ENCODE measurements at places on chromosomes 1 and 21.

DNA sequence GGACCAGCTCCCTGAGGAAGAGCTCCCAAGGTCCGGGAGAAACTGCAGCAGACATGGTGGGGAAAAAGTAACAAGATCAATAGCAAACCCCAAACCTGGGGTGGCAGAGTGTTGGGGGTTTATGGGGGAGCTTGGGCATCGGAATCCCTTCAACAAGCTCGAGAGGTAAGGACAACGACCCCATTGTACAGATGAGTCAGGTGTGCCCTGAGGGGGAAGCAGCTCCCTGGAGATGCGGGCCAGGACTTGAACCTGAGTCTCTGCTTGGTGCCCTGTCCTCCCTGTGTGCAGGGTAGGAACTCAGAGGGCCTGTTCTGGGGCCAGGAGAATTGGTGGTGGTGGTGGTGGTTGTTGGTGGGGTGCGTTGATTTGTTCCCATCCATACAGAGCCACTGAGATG, 125.4 kb downstream of the PTPRU start:
- DNase-seq, result no peak

DNA sequence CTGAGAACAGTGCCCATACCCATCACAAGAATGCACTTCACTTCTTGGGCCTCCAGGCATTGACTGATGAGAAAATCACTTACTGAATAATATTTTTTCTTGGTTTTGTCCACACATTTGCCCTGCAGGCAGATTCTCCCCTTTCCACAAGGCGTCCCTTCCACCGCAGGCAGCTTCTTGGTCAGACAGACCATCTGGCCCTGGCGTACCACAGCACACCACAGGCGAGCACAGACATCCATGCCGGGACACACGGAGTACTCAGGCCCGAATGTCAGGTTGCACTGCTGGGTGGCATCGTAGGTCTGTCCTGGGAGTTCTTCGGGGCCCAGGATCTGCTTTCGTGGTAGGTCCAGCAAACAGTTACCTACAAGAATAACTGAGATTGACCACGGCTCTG, 32.5 kb downstream of the ADAMTS5 start:
- no peak for DNase-seq

DNA sequence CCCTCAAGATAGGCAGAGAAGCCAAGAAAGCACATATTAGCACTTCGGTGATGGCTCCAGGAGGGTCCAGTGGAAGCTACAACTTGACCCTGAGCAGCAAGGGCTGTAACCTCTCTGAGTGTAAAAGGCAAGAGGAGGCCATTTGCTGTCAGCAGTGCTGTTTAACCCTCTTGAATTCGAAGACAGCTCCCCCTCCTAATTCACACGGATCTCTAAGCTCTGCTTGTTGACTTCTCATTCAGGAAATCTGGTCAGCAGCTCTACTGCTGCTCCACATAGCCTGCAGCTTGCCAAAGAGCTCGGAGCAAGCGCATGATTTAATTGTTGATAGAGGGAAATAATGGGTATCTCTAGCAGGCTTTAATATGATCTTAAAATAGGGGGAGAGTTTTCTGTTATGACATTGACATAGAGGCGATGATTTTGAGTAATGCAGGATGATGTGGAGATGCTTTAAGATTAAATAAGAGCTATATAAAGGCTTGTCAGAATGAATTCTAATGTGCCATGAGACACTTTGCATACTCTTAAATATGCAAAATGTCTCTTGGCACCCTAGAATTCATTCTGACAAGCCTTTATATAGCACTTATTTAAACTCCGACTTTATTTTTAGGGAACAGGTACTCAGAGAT, 79.4 kb upstream of the USH2A start:
- DNase-seq, result no peak

DNA sequence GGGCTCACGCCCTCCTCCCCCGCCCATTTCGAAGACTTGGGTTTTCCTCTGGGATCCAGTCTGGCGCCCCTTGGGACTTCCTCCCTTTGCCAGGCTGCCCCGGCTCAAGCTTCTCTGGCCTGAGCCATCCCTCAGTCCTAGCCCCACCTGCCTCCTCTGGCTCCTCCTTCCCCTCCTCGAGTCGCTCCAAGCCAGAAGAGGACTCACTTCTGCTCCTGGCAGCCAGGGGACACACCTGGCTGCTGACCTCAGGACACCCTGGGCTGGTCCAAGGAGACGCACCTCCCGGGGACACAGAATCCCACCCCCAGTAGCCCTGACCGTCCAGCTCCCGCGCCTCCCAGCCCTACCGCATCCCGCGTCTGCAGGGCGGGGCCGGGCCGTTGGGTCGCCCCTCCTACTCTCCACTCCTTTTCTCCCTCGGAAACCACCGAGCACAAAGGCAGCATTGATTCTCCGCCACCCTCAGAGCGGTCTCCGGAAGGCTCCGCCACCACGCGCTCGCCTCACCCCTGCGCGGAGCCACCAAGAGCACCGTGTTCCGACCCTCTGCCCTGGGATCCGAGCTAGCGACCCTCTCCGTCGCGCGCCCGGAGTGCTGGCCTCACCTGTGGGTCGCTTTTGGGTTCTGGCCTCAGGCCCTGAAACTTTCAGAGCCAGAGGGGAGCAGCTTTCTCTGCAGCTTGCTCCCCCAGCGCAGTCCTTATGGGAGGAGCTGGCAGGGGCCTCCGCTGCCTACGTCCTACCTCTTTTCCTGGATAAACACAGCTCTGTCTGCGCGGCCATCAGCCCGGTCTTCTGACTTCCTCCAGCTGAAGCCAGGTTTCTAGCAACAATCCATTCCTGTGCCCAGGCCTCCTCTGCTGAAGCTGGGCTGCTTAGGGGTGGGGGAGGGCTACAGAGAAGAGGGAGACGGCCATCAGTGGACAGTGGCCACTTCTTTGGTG, at the start of gene C2CD4D:
Gene C2CD4D (minus strand): TSS at position 364 of the 947 bp plus-strand sequence. CDS start 831 bp downstream, outside the sequence.
- DNase-seq, result no peak

DNA sequence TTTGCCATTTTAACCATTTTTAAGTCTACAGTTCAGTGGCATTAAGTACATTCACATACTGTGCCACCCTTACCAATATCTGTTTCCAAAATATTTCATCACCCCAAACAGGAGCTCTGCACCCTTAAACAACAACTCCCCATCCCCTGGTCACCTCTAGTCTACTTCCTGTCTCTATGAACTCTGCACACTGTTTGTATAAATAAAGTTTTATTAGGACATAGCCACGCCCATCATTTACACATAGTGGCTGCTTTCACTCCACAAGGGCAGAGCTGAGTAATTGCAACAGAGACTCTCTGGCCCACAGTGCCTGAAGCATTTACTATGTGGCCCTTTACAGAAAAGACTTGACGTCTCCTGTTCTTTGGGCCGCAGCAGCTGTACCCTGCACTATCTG, 30.1 kb downstream of the KCNAB2 start:
- DNase-seq, result no peak

DNA sequence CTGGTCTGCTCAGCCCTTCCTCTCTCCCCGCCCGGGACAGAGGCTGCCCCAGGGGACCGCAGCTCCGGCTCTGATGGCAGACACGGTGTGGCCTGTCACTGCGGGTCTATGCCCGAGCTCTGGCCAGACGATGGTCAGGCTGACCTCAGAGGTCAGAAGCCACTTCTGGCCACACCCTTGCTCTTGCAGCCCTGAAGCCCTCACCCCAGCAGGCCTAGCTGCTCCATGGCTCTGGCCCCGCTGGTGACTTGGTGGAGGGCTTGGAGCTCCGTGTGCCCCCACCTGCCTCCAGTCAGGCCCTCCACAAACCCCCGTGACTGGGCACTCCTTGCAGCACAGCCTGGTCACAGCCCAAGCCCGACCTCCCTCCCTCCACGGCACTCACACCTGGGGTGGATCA, 47.6 kb downstream of the PRDM16 start:
- no peak for DNase-seq

GRCh38 chr1:221520250-221520649, 221.6 kb downstream of the DUSP10 start:
- DNase-seq, result no peak

GRCh38 chr1:111754984-111755330, 744 bp upstream of the DDX20 start:
- DNase-seq, result no peak

DNA sequence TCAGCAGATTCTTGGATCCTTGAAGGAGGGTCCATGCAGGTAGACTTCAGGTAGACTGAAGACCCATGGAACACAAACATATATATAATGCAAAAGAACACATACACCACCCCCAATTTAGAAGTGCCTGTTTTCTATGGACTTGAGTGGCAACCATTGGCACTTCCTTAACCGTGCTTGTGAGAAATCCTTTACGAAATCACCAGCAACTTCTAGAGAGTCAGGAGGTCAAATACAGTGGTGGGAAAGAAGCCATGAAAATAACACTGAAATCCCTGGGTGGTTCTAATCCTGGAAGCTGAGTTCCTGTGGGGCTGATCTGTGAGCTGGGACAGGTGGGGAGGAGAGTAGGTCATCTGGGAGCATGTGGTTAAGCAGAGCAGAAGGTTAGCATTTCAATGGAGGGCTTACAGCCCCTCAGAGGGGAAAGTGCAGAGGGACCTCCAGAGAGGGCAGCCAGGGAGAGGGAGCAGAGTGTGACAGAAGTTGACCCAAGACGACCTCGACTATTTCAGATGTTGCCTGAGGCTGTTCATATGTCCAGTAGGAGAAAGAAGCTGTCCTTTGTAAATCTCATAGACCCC, 13.0 kb upstream of the IL10 start:
- no peak for DNase-seq

DNA sequence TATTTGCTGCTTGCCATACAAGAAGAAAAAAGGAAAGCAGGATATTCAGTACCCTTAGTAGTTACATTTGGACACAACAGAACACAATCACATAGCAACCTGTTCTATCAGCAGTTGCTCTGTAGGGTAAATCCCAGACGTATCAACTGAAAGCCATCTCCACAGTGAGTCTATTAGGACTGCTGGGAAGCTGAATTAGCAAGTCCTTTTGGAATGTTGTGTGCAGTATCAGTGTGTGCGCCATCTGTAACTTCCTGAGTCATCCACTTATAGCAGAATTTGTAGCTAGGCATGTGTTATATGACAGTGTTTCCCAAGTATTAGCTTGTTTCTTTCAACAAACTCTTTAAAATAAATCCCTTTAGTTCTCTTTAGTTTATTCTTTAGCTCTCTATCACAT, 21.3 kb downstream of the CCDC30 start:
- DNase-seq, result no peak

GRCh38 chr1:119646521-119647227, 1.4 kb downstream of the ZNF697 start:
- no peak for DNase-seq

DNA sequence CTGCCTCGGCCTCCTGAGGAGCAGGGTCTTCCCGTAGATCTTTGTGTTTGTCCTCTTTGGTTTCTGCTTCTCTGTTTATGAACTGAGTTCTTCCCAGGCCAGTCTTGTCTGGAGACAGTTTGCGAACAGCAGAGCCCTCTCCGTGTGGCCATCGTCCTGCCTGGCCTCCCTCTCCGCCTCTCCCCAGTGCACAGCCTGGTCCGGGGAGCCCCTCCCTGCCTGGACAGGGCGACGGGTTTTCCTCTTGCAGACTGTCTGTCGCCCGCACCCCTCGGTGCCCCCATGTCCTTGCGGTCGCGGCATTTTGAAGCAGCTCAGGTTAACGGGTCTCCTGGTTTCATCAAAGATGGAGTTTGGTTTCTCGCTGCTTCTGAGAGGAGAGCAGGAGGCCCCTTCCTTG, 34.8 kb downstream of the SLX9 start:
- no peak for DNase-seq

DNA sequence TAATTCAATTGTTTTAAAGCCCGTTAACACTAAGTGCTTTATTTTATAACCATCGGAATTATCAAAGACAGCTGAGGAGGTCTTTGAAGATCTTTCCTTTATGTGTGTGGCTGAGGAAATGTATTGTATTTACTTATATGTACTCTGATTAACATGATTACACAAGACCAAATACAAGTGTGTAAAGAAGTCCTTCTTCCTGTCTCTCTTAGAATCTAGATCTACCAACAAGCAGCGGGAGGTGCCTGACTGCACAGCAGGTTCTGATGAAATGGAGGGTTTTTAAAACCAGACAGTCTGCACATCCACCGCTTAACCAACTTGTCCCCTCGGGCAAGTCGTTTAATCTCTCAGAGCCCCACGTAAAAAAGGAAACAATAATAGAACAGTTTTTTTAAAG, 240.5 kb upstream of the MAP1LC3C start:
- DNase-seq, result no peak

DNA sequence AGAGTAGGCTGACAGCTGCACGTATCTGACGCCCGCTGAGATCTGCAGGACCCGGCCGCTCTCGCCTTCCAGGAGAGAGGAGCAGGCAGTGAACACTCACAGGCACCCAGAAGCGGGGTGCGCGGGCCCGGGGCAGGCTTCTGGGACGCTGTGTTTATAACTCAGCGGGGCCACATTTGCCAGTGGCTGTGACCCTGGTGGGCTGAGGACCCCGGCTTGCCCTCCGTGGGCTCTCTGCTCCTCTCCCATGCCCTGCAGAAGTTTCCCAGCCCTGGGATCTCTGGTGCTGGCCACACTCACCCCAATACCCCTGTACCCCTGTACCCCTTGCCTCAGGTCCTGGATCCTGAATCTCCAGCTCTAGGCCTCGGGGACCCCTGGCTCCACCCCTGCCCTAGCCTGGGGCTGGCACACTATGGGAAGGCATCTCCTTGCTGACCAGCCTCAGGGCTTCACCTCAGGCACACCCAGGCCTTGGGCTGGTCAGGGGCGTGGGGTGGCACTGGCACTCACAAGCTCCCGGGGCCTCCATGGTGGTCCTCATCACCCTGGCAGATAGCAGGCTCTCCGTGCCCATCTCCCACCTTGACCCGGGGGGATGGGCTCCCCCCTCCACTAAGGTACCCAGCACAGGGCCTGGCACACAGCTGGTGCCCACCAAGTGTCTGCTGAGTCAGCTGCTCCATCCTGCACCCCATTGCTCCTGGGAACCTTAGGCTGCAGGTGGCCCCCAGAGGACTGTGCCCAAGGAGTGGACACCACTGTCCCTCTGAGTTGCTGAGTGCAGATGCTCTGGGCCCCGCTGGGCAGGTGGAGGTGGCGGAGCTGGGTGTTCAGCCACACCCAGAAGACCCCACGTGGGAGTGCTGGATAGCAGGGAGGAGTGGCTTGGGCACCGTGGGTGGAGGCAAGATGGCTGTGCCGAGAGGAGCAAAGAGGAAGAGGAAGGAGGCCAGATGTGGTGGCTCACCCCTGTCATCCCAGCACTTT, 32.4 kb downstream of the MORN1 start:
- no peak for DNase-seq

DNA sequence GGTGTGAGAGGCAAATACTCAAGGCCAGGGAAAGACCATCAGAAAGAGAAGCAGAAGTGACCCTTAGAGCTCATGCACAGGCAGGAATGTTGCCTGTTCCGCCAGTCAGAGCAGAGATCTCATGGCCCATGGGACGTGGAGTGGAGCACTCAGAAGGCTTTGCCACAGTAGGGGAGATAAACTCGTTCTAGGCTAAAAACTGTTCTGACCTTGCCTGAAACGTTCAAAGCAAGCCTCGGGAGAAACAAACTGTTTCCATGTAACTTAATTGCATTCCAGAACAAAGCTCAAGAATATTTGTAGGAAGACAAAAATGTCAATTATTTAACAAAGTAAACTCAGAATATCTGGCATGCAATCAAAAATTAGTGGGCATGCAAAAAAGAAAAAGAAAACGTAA, 20.7 kb upstream of the SLC19A1 start:
- no peak for DNase-seq

GRCh38 chr1:14912839-14913481, 240.6 kb upstream of the TMEM51 start:
- DNase-seq, result no peak
